ENCODE measurements at places on chromosomes 2 and 18.

GRCh38 chr2:214064471-214064870 is 346.4 kb upstream of the VWC2L start:
- no peak for DNase-seq

DNA sequence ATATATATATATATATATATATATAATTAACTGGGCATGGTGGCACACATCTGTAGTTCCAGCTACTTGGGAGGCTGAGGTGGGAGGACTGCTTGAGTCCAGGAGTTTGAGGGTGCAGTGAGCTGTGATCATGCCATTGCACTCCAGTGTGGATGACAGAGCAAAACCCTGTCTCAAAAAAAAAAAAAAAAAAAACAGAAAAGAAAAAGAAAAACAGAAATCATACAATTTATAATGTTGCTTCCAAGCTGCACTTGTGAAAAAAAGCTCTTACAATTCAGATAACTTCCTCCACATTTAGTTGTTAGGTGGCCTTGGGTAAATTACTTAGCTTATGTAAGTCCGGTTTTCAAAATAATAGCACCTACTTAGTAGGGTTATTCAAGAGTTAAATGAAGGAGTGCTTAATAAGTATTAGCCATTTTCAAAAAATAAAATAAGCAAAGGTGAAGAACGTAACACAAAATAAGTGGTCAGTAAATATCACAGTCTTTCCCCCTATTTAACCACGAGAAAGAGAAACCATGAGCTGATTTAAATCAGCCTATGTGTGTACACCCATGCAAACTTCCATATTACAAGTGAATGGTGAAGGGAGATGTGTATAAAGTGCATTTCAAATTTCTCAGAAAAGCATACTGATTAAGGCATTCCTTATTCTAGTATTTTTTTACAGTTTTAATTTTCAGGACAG is 2.3 kb downstream of the WIPF1 start:
- no peak for DNase-seq

DNA sequence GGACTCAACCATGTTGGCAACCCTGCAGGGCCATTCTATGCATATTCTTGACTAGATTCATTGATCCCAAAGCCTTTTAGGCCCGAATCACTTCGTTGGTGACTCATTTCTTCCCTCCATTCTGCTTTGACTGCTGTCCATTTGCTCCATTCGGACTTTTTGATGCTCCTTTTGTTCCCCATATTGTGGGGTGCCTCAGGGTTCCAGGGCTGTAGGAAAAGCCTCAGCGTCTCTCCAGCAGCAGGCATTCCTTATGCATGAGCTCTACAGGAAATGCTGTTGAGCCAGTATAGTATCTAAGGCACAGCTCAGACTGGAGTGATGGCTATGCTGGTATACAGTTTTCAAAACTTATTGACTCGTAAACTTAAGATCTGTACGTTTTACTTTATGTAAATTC is 292.6 kb downstream of the PRKCE start:
- DNase-seq: no peak

- DNase-seq: no peak
Measured at GRCh38 chr2:26076001-26076587, 42.2 kb downstream of the RAB10 start.

DNA sequence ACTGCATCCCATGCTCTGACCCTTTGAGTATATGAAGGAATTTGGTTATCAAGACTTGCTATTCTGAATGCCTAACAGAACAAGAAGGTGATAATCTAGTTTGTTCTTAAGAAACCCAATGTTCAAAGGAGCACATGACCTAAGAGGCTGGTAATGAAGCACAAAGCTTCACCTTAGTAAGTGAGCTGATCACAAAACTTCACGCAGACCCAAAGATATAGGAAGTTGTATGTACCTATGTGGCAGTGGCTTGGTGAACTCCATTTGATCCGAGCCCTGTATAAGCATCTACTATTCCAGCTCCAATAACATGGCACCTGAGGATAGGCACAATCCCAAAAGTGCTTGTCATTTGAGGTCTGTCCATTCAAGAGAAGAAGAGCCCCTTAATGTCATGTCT is 78.6 kb downstream of the ANKRD44 start:
- no peak for DNase-seq

GRCh38 chr2:237118025-237118424 is 32.3 kb downstream of the COPS8 start:
- DNase-seq: no peak

Data from activated CD8-positive, alpha-beta memory T cell treated with anti-CD3 and anti-CD28 coated beads for 1 hour (primary cell).